ENCODE measurements at places on chromosomes 13 and 19. TPM values are rescaled to one million over a fixed set of nuclear protein-coding genes. Genes with fewer than 3 reads are reported as not detected.
A peak's percentile ranks its signal among the peaks of the same experiment; 100 is the strongest.

ATP7B gene
- 0.19 TPM for polyA plus RNA-seq

DCLK1 gene
- not detected for polyA plus RNA-seq

GRCh38 chr19:45632468-45633196 lies 6.6 kb downstream of the EML2 start:
- no peak overlapping the region for H3K4me3 ChIP-seq
- H3K4me1 ChIP-seq: no peaks in the 10 kb centered on the region
- no peak for DNase-seq
- peaks cover 2% of the 10 kb centered on the region for H3K27me3 ChIP-seq
- H3K27ac ChIP-seq: no peak overlapping the region

GRCh38 chr13:26707122-26708006 lies 53.2 kb downstream of the GPR12 start:
- no peaks in the 10 kb centered on the region for H3K36me3 ChIP-seq
- DNase-seq: peak; percentile 48
- H3K4me3 ChIP-seq: no peak overlapping the region
- H3K27me3 ChIP-seq: peaks cover 4% of the 10 kb centered on the region
- H3K27ac ChIP-seq: no peak overlapping the region
- no peaks in the 10 kb centered on the region for H3K4me1 ChIP-seq

Data from immature natural killer cell (primary cell).